ENCODE measurements at places on chromosomes 3 and 15.

DNA sequence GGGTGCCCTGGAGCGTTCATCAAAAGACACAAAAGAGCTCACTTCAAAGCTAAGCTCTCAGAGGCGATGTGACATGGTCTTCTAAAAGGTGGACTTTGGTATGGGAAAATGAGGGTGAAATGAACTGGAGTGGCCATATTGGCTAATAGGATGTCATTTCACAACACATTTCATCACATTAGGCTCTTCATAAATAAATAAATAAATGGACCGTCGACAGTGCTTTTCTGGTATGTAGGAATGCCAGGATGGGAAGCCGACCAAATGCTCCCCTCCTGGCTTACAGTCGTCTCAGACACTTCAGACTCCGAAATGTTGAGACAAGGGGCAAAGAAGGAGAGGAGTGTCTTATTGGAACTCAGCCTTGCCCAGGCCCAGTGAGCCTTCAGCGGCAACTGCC lies 383.0 kb downstream of the NTRK3 start:
- no peaks in the 10 kb centered on the region for H3K4me1 ChIP-seq
- no peaks in the 10 kb centered on the region for H3K27me3 ChIP-seq
- no peak overlapping the region for H3K4me3 ChIP-seq
- DNase-seq: no peak
- no peak overlapping the region for H3K27ac ChIP-seq
- no peaks in the 10 kb centered on the region for H3K36me3 ChIP-seq

DNA sequence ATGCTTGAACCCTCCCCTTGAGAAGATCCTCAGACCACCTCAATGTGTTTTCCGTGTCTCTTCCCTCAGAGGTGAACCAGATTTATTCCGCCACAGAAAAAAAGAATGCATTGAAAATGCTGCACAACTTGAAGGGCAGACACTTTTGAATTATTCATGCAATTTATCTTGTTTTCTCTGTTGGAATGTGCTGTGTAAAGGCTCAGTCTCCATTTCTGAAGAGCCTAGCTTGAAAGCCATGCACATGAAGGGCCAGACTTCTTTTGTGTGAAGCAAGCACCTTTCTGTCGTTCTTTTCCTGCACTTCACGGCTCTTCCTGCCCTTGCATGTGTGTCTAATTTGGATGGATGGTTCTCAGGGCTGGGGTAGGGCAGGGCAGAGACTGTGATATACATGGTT lies 79.0 kb upstream of the ATP13A5 start:
- no peaks in the 10 kb centered on the region for H3K4me1 ChIP-seq
- no peak for DNase-seq
- H3K4me3 ChIP-seq: no peak overlapping the region
- H3K27me3 ChIP-seq: no peaks in the 10 kb centered on the region
- H3K36me3 ChIP-seq: no peaks in the 10 kb centered on the region

GRCh38 chr3:46491089-46492070 lies 6.4 kb upstream of the RTP3 start:
- no peaks in the 10 kb centered on the region for H3K36me3 ChIP-seq
- H3K27me3 ChIP-seq: no peaks in the 10 kb centered on the region
- H3K4me3 ChIP-seq: no peak overlapping the region
- no peak overlapping the region for H3K27ac ChIP-seq
- no peak for DNase-seq

GRCh38 chr15:62124176-62124972 lies 40.7 kb downstream of the C2CD4B start:
- no peak overlapping the region for H3K27ac ChIP-seq
- H3K27me3 ChIP-seq: no peaks in the 10 kb centered on the region
- DNase-seq: no peak
- no peaks in the 10 kb centered on the region for H3K36me3 ChIP-seq
- no peak overlapping the region for H3K4me3 ChIP-seq
- H3K4me1 ChIP-seq: no peaks in the 10 kb centered on the region

DNA sequence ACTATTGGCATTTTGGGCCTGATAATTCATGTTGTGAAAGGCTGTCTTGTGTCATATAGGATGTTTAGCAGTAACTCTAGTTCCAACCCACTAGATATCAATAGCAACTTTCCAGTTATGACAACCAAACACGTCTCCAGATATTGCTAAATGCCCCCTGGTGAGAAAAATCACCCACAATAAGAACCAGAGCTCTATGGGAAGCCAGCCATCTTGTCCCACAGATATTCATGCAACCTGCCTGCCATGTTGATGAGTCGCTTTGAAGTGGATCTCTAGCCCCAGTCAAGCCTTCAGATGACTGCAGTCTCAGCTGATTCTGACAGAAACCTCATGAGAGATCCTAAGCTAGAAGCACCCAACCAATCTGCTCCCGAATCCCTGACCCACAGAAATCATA lies 5.6 kb upstream of the TNIK start:
- H3K27me3 ChIP-seq: no peaks in the 10 kb centered on the region
- H3K4me1 ChIP-seq: no peaks in the 10 kb centered on the region
- DNase-seq: no peak
- no peak overlapping the region for H3K4me3 ChIP-seq

- no peaks in the 10 kb centered on the region for H3K27me3 ChIP-seq
- no peaks in the 10 kb centered on the region for H3K4me1 ChIP-seq
- no peak for DNase-seq
- H3K4me3 ChIP-seq: no peak overlapping the region
- no peaks in the 10 kb centered on the region for H3K36me3 ChIP-seq
Observed at GRCh38 chr15:91980502-91981267, 127.2 kb downstream of the SLCO3A1 start.

DNA sequence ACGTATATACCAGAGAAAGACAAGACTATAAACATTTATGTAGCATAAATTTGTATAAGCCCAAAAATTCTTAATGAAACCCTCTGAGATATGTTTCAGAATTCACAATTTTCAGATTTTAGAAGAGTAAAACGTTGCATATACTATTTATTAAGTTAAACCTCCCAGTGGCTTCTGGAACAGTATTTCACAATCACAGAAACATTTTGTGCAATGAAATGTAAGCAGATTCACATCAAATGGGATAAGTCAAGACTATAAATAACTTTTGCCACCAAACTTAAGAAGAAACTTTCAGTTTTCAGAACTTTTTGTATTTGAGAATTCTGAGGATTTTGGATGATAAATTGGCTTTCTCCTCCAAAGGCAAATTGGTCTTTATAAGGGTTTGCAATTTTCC lies 9.2 kb downstream of the SLTM start:
- H3K27ac ChIP-seq: peak overlapping the region; percentile 23
- DNase-seq: no peak
- no peaks in the 10 kb centered on the region for H3K36me3 ChIP-seq
- H3K4me3 ChIP-seq: no peak overlapping the region
- no peaks in the 10 kb centered on the region for H3K27me3 ChIP-seq
- no peaks in the 10 kb centered on the region for H3K4me1 ChIP-seq

- no peak for DNase-seq
- H3K4me1 ChIP-seq: no peaks in the 10 kb centered on the region
- no peak overlapping the region for H3K27ac ChIP-seq
- no peak overlapping the region for H3K4me3 ChIP-seq
- H3K27me3 ChIP-seq: no peaks in the 10 kb centered on the region
Observed at GRCh38 chr3:185741586-185741985, 83.3 kb downstream of the IGF2BP2 start.

- no peak for DNase-seq
- no peaks in the 10 kb centered on the region for H3K27me3 ChIP-seq
- peak overlapping the region; percentile 10 for H3K27ac ChIP-seq
- peak overlapping the region; percentile 49 for H3K4me3 ChIP-seq
- no peaks in the 10 kb centered on the region for H3K36me3 ChIP-seq
- H3K4me1 ChIP-seq: no peaks in the 10 kb centered on the region
Observed at GRCh38 chr15:44194323-44195150, 534 bp downstream of the FRMD5 start.

GRCh38 chr15:75346796-75347221 lies at the start of gene NEIL1:
NEIL1 (plus strand) TSS chr15:75347039; CDS start chr15:75348906, 1,867 bp downstream.
- H3K36me3 ChIP-seq: no peaks in the 10 kb centered on the region
- peak within 1 kb of the TSS; percentile 80 for H3K4me3 ChIP-seq
- H3K27ac ChIP-seq: peak within 1 kb of the TSS; percentile 72
- no peaks in the 10 kb centered on the region for H3K27me3 ChIP-seq
- H3K4me1 ChIP-seq: no peaks in the 10 kb centered on the region
- no peak for DNase-seq

DNA sequence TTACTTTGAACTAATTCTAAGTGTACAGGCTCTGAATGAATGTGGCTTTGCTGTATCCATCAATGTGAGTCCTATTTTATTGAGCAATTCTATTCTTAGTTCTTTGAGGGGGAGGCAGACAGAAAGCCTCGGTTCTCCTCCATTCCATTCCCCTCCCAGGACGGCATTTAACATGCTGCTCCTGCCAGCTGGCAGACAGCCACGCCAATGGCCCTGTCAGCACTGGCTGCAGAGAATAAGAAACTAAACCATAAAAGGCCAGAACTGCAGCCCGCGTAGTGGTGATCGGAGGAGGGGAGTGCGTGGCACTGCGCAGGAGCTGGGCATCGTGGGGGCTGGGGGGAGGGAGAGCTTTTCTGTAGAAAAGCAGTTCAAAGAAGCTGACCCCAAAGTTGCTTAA lies 76.0 kb upstream of the HACD2 start:
- H3K27ac ChIP-seq: peak overlapping the region; percentile 93
- no peaks in the 10 kb centered on the region for H3K36me3 ChIP-seq
- no peaks in the 10 kb centered on the region for H3K27me3 ChIP-seq
- H3K4me1 ChIP-seq: peaks cover 15% of the 10 kb centered on the region
- peak; percentile 96 for DNase-seq

DNA sequence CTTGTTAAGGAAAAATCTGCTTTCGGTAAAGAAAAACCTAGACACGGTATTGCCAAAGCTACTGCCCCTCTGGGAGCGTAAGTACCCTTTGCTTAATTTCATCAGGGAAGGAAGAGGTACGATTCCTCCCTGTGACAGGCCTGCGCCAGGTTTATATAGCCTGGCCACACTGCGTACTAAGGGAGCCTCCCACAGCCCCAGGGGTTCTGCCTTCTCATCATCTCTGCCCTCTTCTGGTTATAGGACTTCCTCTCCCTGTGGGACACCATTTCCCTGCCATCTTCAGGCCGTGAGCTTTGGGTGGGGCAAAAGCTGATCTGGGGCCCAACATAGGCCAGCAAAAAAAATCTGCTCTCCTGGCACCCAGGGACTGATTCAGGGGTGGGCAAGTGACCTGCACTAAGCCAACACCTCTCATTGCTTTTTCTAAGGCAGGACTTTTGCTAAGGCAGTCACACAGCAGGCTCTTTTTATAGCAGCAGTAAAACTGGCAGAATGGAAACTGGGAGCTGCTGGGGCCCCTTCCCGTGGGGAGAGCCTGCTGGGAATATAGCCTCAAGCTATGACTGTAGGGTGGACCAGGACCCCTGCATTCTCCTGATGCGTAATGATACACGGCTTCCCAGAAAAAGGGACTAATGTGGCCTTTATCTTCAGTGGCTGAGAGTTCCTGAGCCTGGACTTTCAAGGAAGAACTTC lies 76.2 kb downstream of the PRICKLE2 start:
- no peaks in the 10 kb centered on the region for H3K36me3 ChIP-seq
- DNase-seq: no peak
- H3K27ac ChIP-seq: no peak overlapping the region
- no peaks in the 10 kb centered on the region for H3K4me1 ChIP-seq

GRCh38 chr15:76006136-76006778 lies 6.0 kb downstream of the NRG4 start:
- no peak overlapping the region for H3K27ac ChIP-seq
- no peak overlapping the region for H3K4me3 ChIP-seq
- no peaks in the 10 kb centered on the region for H3K4me1 ChIP-seq
- no peak for DNase-seq
- no peaks in the 10 kb centered on the region for H3K36me3 ChIP-seq

DNA sequence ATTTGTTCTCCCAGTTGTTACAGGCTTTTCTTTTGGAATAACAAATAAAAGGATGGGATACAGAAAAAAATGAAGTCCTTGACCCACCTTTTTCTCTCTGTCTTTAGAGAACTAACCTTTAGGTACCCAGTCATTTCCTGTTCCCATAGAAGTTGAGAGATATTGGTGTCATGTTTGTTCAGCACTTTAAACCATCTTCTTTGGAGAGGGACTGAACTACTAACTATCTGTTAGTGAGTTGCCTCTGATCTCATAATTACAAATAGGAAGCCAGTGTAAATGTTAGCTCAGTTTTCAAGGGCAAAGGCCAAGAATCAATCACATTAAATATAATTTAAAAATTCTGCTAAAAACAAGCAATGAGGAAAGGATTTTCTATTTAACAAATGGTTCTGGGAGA lies 72.9 kb upstream of the DCBLD2 start:
- H3K27me3 ChIP-seq: no peaks in the 10 kb centered on the region
- no peaks in the 10 kb centered on the region for H3K4me1 ChIP-seq
- H3K27ac ChIP-seq: no peak overlapping the region
